ENCODE measurements at places on chromosomes 11 and 22.

DNA sequence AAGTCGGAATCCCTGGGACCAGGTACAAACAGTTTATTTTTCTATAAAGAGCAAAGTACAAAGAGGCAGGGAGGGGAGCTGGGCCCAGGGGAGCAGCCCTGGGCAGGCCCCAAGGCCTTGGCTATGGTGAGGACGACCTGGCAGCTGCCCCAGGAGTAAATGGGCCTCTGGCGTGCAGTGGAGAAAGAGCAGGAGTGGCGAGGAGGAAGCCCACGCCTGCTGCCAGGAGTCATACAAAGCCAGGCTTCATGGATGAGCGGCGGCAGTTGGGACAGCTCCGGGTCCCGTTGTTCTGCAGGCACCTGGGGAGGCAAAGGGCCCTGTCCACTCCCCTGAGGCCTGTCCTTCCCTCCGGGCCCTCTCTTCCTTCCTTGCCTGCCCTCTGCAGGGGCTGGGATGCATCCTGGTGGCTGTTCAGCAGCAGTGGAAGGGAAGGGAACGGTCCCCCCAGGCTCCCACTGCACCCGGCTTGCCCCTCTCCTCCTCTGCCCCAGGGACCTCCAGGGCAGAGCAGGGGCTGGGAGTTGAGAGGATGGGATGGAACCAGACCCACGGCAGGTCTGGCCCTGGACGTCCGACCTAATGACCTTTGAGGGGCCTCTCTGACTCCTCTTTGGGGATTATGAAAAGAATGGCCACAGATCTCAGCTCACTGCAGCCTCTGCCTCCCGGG lies 11.1 kb downstream of the RAPSN start:
- DNase-seq: no peak

DNA sequence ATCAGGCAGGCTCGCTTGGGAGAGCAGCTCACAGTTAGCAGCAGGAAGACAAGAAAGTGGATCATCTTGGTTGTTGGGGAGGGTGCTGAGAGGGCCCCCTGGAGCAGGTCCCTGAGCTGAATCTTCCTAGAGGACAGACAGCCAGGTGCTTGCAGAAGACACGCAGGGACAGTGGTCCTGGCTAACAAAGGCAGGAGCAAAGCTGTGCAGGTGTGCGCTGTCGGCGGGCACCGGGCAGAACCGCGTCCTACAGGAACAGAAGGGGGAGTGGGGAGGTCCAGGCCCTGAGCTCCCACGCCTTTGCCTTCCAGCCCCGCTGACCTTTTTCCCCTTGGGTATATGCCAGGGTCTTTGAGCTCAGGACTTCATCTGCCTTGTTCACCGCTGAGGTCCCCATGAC lies 30.1 kb upstream of the PARVB start:
- no peak for DNase-seq

DNA sequence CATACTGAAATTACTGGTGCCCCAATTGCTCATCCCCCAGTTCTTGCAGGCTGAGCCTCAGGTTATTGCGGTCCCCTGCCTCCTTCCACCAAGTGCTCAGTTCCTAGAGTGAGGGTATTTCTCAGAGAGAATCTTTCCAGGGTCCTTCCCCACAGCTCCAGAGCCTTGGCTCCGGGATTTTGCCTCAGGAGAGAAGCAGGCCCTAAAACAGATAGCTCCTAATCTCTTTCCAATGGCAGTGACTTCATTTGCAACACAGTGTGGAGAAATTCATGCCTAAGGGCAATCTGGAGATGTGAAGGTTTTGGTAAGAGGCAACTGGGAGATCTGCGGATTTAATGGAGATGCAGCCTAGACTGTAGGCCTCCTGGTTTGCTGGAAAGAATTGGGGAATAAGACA lies 2.9 kb downstream of the NF2 start:
- no peak for DNase-seq

DNA sequence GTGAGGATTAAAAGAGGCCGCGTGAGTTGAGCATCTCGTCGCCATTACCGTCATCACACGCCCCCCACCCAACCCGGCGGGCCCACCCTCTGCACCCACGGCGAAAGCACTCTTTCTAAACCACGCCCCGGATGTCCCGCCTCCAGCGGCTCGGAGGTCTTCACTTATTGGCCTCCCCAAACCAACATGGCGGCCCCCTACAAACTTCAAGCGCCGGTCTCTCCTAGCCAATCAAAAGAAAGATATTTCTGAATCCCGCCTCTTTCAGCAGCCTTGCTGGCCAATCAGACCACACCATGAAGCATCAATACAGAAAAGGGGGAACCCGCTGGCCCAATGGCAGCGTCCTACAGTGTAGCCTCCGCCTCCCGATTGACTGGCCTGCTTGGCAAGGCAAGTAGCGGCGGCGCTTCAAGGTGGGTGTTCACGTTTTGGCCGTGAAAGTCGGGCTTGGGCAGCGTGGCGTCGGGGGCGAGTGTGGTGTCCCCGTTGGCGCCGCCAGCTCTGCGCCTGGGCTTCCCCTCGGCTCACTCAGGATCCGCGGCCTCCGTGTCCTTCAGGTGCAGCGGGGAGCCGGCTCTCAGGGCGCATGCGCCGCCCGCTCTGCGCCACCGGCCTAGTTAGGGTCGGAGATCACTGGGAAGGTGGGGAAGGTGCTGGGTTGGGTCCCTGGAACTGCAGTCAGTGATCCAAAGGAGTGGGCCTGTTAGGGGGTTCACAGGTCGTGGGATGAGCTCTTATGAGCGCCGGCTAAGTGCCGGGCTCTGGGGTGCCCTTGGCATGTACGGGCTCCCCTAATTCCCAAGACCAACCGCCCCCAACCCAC lies at the start of gene NDUFS8:
TSS of gene NDUFS8 (plus strand) at position 364 of the 826 bp plus-strand sequence. CDS start 1,471 bp downstream, outside the sequence.
- DNase-seq: peak; percentile 84

GRCh38 chr11:69799582-69799981 lies 19.6 kb downstream of the FGF3 start:
- DNase-seq: no peak

GRCh38 chr11:103699216-103699615 lies 337.2 kb upstream of the DDI1 start:
- DNase-seq: no peak

GRCh38 chr11:96215110-96215782 lies 127.7 kb downstream of the MAML2 start:
- DNase-seq: no peak

- DNase-seq: no peak
Measured at GRCh38 chr22:43995057-43995685, 28.9 kb upstream of the PARVB start.

DNA sequence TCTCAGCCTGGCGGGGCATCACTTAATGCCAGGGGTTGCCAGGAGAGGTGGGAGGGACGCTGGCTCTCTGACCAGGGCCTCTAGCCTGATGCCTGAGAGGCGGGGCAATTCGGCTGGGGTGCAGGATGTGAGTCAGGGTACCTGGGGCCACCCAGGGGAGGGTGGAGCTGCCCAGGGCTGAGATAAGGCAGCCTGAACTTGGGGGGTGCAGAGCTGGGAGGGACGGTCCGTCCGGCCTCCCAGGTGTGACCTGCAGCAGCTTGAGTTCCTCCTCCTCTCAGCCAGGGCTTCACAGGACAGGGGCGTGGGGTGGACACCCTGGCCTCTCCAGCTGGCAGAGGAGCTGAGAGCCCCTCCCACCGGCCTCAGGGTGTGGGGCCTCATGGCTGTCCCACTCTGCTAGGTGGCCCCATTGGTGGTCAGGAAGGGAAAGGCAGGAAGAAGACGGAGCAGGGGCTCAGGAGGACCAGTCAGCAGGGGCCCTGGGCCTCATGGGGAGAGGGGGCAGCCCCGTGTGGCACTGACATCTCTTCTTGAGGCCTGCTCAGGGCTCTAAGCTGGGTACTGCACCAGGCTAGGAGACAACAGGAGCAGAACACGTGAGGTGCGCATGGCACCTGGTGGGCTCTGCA lies 942 bp upstream of the RPS6KA4 start:
- DNase-seq: no peak

Measured in stimulated activated CD4-positive, alpha-beta T cell treated with anti-CD3 and anti-CD28 coated beads, TNF-alpha, amount 100 ng/mL, for 1 hour (primary cell).